Retina (tissue), 1 donor: ENCODE measurements at places on chromosomes 5 and 9.

DNA sequence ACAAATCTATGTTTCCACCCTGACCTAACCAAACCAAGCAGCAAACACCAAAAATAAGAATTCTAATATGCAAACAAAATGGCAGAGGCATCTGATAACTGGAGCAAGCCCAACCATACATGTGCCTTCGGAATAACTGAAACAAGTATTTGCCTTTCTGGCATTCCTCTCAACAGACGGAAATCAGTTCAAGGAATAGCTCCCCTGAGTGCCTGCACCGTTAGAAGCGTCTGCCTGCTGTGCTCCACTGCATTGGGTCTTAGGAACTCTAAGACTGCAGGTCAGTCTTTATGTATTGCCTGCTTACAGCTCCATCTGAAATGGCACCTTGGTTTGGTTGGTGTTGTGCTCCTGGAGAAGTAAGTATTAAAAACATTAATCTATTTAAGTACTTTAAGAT, 98.5 kb downstream of the MRPS27 start:
- DNase-seq: no peak

- no peak for DNase-seq
These were observed 439 bp downstream of the SSBP2 start for GRCh38 chr5:81750308-81751008.

GRCh38 chr9:86494644-86495111, 140.5 kb upstream of the TUT7 start:
- DNase-seq: no peak

DNA sequence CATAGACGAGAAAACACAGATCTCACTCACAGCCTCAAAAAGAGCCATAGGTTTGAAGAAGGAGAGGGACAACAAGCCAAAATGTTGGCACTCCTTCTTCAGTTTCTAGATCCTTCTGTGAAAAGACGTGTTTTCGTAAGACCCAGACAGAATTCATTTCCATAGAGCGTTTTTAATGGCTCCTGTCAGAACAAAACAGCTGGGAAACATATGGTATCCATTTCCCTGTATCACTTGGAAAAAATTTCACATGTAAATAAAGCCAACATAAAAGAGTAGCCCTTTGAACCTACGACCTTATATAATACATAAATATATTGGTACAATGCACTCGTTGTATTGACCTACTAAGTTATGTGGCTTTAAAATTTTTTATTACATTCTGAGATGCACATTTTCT, 108.1 kb downstream of the SNCAIP start:
- no peak for DNase-seq

DNA sequence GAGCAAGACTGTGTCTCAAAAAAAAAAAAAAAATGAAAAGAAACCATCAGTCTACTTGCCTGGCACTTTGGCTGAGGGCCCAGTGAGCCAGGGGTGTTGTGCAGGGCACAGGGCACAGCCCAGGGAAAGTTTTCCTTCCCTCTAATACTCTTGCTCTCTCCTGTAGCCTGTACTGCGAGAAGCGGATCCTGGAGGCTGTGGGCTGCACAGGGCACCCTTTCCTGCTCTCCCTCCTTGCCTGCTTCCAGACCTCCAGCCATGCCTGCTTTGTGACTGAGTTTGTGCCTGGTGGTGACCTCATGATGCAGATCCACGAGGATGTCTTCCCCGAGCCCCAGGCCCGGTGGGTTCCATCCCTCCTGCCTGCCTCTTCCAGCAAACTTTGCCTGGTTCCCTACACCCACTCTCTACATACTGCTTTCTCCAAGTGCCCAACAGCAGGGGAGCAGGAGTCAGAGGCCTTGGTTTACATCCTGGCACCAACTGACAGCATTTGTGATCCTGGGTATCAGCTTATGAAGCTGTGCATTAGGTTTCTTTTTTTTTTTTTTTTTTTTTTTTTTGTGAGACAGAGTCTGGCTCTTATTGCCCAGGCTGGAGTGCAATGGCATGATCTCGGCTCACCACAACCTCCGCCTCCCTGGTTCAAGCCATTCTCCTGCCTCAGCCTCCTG, 7.2 kb downstream of the ZDHHC12 start:
- no peak for DNase-seq
